ENCODE measurements at places on chromosomes 2 and 18. TPM values are rescaled to one million over a fixed set of nuclear protein-coding genes. Genes with fewer than 3 reads are reported as not detected.

DNA sequence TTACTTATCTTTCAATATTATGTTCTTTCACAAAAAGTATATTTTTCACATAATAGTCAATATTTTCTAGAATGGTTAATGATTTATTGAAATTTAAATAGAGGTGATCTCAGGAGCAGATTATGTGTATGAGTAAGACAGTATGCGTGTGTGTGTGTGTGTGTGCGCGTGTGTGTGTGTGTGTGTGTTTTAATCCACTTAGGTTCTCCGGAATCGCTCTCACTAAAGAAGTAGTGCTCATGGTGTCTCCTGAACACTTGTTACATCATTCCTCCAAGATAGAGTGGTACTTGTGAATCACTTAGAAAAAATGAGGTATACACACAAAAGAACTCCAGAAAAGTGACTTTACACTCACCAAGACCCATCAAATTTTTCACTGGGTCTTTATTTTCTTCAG, 91.0 kb upstream of the KCNH7 start:
- DNase-seq, result no peak

DNA sequence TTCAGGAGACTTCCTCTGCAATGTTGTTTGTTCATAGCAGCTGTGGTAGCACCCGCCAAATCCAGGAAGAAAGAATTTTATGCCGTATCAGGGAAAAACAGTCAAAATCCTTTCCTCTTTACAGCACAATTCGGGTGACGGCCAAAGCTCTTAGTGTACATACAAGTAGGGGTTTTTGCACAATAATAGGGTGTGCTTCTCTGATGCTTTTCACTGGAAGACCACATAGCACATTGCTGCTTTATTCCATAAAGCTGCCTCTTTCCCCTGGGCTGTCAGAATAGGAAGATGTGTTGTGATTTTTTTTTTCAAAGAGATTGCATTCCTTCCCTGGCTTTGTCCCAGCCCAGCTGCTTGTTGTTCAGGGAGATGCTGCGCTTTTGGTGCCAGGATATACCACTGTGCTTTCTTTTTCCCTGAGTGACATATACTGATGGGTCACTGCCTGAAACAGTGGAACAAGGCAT, 27.2 kb upstream of the LANCL1 start:
- no peak for DNase-seq

DNA sequence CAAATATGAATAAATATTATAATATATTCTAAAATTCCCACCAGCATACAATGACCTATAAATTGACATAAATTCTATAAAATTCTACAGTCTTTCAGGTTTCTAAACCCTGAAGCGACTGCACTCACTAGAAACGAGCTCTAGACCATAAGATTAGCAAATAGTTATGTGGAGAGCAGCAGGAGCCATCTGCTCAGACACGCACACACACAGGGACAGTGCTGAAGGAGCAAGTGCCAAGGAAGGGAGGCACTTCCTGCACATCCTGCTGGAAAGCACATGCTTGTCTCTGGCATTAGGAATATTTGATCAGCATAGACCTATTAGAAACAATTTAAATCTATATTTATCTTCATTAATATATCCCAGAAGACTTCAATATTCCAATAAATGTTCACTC, 713.9 kb upstream of the CDH2 start:
- no peak for DNase-seq

DNA sequence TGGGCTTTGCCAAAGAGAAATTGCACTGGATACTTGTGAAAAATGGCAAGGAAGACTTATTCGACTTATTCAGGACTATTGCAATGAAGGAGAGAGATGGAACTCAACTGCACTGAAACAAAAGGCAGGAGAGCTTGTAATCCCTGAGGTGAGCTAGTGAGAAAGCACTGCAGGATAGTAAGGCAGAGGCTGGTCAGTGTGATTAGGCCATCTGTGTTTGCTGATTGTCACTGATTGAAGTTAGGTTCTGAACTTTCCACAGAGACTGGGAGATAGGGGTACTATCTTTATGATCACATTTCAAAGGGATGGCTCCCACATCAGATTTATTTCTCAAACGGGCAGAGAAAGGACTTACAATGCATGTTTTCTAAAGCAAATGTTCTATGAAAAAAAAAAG, 82.9 kb downstream of the SERPINB8 start:
- DNase-seq, result no peak

Gene TEX261
- 50.0 TPM for total RNA-seq

GRCh38 chr2:160168878-160169277, 31.2 kb downstream of the ITGB6 start:
- DNase-seq, result no peak

DNA sequence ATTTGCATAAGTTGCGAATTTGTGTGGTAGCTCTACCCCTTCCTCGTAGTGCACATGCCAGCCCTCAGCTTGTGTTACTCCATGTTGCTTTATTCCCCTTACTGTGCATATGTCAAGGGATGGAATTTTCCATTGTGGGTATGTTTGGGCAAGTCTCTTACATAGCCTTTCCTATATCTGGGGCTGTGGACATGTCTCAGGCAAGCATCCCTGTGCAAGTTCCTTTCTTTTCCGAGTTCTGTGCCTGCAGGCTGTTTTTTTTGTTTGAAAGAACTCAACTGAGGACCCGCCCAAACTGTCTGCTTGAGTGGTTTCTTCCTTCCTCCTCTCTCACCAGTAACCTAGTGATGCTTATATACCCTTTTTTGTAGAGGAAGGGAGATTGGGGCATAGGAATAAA, 1739.1 kb upstream of the PIK3C3 start:
- DNase-seq, result no peak

DNA sequence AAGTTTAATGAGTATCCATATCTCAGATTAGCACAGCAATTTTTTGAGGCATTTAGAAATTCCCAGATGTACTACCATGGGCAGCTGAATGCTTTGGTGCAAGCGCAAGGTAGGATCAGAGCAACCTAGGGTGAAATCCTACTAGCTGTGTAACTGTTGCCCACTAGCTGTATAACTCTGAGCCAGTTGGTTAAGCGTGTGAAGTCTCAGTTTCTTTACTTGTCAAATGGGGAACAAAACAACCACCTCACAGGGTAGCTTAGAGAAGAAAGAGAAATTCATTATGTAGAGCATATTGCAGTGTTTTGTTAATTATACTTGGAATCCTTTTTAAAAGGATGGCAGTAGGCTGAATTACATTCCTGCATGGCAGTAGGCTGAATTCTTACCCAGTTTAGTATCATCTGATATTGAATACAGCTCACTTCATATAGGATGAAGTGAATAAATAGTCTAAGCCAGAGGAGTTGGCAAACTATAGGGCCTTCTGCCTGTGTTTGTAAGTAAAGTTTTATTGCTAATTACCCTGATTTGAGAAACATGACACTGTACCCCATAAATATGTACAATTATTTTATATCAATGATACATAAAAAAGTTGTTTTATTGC, 180.7 kb downstream of the PLCL1 start:
- no peak for DNase-seq

Gene SEMA4F
- total RNA-seq, result 7.1 TPM

Gene MOGAT1
- 0.45 TPM for total RNA-seq

Data from type B pancreatic cell (in vitro differentiated cells).